ENCODE measurements at places on chromosomes 5 and 9. TPM values are rescaled to one million over a fixed set of nuclear protein-coding genes. Genes with fewer than 3 reads are reported as not detected.

DNA sequence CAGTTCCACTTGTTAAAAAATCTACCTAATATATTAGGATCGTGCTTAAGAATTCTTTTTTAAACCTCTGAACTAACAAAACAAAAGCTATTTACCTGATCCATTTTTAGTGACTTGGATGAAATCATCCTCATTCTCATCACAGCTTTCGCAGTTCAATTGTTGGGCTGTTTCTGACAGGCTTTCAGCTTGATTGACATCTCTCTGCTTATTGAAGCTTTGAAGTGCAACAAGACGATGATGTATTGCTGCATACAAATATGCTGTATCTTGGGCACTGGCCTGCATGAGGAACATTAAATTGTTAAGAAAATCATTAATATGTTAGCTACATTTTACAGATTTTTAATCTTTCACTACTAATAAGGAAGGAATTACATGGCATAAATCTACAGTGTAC, 9.5 kb upstream of the NADK2 start:
- DNase-seq = no peak

SLC34A3 gene
- polyA plus RNA-seq = 13.8 TPM

- no peak for DNase-seq
Observed at GRCh38 chr5:174100490-174100889, 55.0 kb downstream of the NSG2 start.

- no peak for DNase-seq
Observed at GRCh38 chr5:180815293-180815917, 12.8 kb upstream of the MGAT1 start.

DNA sequence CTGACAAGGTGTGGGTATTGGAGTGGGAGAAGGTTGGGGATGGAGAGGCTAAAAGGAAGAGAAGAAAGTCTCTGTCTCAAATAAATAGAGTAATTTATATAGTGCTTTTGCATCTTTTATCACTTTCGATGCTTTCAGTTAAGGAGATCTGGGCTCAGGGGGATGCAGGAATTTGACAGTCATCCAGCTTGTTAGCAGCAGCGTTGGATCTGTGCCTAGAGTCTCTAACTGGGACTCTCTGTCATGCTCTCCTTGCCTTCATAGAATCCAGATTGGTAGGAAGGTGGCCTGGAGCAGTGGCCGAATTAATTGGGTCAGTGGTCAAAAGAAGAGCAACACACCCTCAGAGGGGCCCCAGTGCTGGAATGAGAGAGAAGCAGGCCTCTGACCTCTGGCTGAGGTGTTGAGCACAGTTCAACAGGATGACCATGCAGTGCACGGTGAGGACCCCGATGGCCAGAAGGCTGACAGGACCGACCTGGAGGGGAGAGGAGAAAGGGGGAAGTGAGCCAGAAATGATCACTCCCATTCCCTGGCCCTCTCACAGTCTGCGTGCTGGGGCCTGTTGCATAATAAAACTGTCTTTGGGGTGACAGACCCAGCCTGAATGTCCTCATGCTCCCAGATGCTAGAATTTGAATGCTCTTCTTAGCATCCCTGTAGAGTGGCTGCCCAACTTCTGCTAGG, 7.6 kb downstream of the SLC36A3 start:
- no peak for DNase-seq

NREP gene
- polyA plus RNA-seq = 909 TPM
